ENCODE measurements at places on chromosomes 1 and 21.

DNA sequence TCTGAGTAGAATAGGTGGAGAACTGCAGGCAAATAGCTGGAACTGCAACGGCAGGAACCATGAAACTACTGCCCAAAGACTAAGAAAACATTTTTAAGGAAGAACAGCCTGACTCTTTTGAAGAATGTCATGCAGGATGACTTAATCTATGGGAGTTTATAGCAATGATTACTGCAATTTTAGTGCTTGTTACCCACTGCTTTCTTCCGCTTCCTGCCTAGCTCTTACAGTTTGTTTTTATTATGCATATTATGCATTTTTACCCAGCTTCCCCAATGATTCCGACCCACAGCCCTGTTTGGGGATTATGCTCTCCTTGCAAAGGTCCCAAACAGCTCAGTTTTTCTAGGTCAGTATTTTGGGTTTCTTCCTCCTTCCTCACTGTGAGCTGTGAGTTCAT, 71.2 kb downstream of the PCNX2 start:
- no peak overlapping the region for H3K4me3 ChIP-seq
- H3K36me3 ChIP-seq, result peaks cover 15% of the 10 kb centered on the region
- no peak for DNase-seq
- no peaks in the 10 kb centered on the region for H3K27me3 ChIP-seq
- H3K27ac ChIP-seq, result no peak overlapping the region
- H3K4me1 ChIP-seq, result no peaks in the 10 kb centered on the region

DNA sequence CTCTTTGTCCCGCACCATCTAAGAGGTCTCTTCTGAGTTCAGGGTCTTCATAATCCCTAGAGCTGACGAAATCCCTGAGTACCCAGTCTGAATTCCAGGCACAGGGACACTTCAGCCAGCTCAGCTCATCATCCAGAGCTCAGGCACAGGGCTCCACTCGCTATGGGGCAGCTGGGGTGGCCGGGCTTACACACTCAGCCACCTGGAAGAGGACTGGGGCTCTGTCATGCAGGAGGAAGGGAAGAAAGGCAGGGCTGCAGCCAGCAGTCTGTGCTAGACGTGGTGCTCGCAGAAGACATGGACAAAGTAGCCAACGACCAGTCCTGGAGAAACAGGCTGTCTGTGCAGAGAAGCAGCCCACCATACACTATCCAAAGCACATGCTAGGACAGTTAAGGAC, 88.5 kb downstream of the POFUT2 start:
- H3K36me3 ChIP-seq, result no peaks in the 10 kb centered on the region
- H3K27ac ChIP-seq, result no peak overlapping the region
- DNase-seq, result no peak
- H3K27me3 ChIP-seq, result no peaks in the 10 kb centered on the region
- H3K4me1 ChIP-seq, result peaks cover 3% of the 10 kb centered on the region

DNA sequence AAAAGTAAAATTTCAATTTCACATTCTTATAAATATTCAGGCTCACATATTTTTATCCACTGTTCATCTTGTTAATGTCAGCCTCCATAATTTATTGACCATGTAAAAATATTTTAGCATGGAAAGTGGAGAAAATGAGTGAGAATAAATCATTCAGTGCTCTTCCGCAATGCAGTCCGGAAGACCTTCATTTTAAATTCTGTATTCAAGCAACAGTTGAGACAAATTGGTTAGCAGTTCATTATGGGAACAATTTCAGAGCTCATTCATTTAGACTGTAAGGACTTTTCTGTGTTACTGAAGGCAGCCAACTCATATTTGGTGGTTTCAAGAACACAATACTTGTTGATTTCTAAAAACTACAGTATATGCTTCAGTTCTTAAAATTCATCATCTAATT, 97.8 kb downstream of the TYW3 start:
- no peaks in the 10 kb centered on the region for H3K4me1 ChIP-seq
- no peaks in the 10 kb centered on the region for H3K36me3 ChIP-seq
- H3K27ac ChIP-seq, result no peak overlapping the region
- no peak overlapping the region for H3K4me3 ChIP-seq

- no peaks in the 10 kb centered on the region for H3K4me1 ChIP-seq
- H3K4me3 ChIP-seq, result no peak overlapping the region
- no peaks in the 10 kb centered on the region for H3K27me3 ChIP-seq
- no peak for DNase-seq
Measured at GRCh38 chr1:152349611-152350010, 10.2 kb downstream of the FLG2 start.

- DNase-seq, result no peak
- no peak overlapping the region for H3K4me3 ChIP-seq
- H3K27me3 ChIP-seq, result peaks cover 39% of the 10 kb centered on the region
- no peaks in the 10 kb centered on the region for H3K36me3 ChIP-seq
- H3K27ac ChIP-seq, result no peak overlapping the region
Measured at GRCh38 chr1:5747426-5748285, 244.6 kb downstream of the NPHP4 start.

- no peak overlapping the region for H3K4me3 ChIP-seq
- peaks cover 10% of the 10 kb centered on the region for H3K27me3 ChIP-seq
- no peak overlapping the region for H3K27ac ChIP-seq
- no peaks in the 10 kb centered on the region for H3K36me3 ChIP-seq
- peaks cover 36% of the 10 kb centered on the region for H3K4me1 ChIP-seq
Measured at GRCh38 chr1:205930799-205931281, 12.4 kb downstream of the SLC26A9 start.

Measured in progenitor cell of endocrine pancreas (in vitro differentiated cells).